Stimulated activated CD4-positive, alpha-beta T cell treated with anti-CD3 and anti-CD28 coated beads, Interleukin-2, amount 100 ng/mL, for 48 hours (primary cell): ENCODE measurements at places on chromosomes 7 and 10.

DNA sequence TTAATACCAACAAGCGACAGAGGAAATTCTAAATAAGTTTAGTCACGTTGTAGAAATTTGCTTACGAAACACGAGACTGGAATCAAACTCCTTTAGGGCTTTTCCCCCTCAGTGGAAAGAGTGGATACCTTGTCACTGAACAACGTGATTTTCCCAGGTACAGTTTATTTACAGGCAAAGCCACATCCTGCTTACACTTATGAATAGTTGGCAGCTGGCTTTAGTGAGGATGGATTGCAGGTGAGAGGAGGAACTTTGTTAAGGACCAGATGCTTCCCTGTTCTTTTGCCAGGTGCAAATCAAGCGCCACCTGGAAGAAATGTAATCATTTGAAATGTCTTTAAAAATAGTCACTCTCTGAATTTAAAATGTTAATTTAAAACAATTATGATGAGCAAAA, 282.4 kb downstream of the ADARB2 start:
- no peak for DNase-seq

- DNase-seq = no peak
Measured at GRCh38 chr7:17104419-17104818, 194.0 kb upstream of the AHR start.

GRCh38 chr10:114876602-114877300, 55.2 kb downstream of the FHIP2A start:
- DNase-seq = peak; percentile 50

GRCh38 chr10:86692023-86692514, 23.8 kb downstream of the LDB3 start:
- DNase-seq = no peak

DNA sequence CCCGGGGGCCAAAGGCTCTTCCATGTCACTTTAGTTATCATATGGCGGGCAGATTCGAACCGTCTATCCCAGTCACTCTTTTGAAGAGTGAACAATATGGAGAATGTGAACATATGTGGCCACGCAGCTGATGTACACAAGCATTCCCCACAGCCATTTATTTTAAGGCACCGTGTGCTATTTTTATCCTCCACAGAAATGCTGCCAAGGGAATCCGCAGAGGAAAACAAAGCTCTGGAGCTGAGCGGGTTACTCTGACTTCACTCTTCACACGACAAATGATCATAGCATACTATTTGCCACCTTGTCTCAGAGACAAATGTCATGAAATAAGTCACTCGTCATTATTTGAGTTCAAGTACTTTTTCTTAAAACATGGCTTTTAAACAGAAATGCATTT, 100.3 kb downstream of the CTBP2 start:
- no peak for DNase-seq

- no peak for DNase-seq
Measured at GRCh38 chr10:70478191-70479164, at the start of gene PALD1. Gene PALD1 (plus strand): TSS chr10:70478767. CDS start chr10:70525952, 47,185 bp downstream.

- no peak for DNase-seq
Measured at GRCh38 chr10:72800000-72800740, 93.4 kb upstream of the OIT3 start.

- DNase-seq = no peak
Measured at GRCh38 chr7:81244224-81244623, 325.4 kb upstream of the SEMA3C start.

GRCh38 chr7:115122388-115122787, 200.5 kb downstream of the MDFIC start:
- no peak for DNase-seq

- DNase-seq = peak; percentile 9
Measured at GRCh38 chr10:67697724-67698131, 1.7 kb upstream of the CTNNA3 start.

- no peak for DNase-seq
Measured at GRCh38 chr10:69214666-69215131, 5.4 kb upstream of the HKDC1 start.

DNA sequence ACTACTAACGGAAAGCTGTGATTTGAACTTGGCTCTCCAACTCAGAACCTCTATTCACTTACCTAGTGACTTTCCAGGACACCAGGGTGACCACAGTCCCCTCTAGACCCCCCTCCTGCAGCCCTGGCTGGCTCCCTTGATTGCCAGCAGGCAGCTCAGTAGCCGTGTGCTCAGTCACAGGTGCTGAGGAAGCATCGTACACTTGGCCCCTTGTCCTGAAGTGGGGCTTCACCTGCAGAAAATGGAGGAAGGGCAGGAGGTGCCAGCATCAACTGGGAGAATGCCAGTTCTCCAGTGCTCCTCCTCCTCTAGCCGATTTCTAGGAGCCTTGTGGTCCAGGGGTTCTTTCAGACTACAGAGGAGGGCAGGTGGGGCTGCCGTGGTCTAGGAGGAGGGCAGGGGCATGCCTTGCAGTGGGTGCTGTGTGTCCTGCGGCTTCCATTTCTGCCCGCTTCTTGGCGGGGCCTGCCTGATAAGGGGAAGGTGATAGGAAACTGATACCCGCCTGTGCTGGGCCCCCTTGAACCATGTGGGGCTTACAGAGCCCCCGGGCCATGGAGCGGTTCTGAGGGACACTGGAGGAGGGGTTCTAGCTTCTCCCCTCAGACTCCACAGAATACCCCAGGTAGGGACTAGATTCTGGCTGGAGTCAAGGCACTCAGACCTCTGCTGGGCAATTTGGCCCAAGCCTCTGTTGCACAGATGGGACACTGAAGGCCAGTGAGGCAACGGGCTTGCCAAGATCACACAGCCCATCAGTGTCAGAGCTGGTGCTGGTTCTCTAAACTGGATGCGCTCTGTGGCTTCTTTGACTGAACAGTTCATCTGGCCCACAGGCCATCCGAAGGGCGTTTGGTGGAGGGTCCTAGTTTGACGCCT, 14.0 kb downstream of the FAM241B start:
- DNase-seq = no peak

GRCh38 chr7:128112781-128113221, 81.6 kb upstream of the LRRC4 start:
- DNase-seq = no peak

GRCh38 chr10:111706331-111706730, 477.2 kb downstream of the GPAM start:
- no peak for DNase-seq

DNA sequence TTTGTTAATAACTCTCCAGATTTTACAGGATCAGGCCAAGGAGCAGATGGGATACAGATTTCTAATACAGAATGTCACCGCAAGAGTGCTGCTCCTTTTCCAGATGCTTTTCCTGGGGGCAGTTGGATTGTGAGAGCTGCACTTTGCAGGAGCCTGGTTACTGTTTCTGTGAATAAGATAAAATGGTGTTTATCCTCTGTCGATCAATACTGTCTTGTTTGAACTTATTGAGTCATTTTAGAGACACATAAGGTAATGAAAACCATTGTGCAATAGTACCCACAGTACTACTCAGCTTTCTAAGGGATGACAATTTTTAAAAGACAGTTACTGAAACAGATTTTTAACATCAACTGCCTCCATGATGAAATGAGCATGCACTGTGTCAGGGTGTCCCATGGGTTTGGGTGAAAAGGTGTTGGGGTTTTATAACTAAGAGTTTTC, 2.9 kb downstream of the A1CF start:
- no peak for DNase-seq

GRCh38 chr7:135217645-135218509, 6.6 kb upstream of the WDR91 start:
- DNase-seq = no peak

DNA sequence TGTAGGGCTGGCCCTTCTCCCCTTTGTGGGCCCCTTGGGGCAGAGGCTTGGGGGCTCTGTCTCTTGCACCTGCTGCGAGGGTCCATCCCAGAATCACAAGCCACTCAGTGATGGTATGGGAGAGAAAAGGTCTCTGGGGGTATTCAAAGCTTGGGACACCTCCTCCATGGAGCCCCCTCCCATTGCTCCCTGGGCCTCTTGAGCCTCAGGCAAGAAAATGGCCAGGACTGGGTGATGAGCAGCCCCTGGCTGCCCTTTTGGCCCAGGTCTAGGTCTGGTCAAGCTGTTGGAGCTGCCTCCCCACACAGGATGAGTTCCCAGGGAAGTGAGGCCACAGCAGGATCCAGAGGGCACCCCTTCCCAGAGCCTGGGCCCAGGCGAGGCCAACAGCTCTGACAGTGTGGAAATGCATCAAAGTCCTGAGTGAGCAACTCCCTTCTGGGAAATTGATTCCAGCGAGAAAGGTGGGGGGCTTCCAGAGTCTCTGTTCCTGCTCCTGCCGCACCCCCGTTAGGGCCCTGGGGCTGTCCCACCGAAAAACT, 3.4 kb upstream of the MYL7 start:
- no peak for DNase-seq

DNA sequence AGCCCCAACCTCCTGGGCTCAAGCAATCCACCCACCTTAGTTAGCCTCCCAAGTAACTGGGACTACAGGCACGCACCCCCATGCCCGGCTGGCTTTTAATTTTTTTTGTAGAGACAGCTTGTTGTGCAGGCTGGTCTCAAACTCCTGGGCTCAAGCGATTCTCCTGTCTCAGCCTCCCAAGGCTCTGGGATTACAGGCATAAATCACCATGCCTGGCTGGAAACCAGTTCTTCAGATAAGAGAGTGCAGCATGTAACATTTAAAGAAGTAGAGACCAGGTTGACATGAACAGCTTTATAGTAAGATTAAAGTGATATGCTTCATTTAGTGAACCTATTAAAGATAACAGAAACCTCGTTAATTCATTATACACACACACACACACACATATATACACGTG, 167.9 kb upstream of the KAT6B start:
- DNase-seq = no peak

GRCh38 chr10:127132451-127132850, 63.9 kb downstream of the INSYN2A start:
- no peak for DNase-seq

DNA sequence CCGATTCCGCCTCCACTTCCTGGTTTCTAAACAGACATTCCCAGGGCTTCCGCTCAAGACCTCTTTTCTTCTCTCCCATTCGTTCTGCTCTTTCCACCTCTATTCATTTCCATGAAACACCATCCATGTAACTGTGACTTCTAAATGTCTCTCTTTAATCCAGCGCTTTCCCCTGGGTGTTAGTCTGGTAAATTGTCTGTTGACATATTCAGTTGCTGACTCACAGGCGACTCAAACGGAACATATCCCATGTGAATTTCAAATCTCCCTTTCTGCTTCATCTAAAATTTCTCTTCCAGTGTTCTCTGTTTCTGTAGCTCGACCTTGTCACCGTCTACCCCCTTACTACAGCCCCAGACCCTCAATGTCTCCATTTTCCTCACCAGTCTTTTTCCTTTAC, 119.1 kb downstream of the PFKFB3 start:
- DNase-seq = no peak

DNA sequence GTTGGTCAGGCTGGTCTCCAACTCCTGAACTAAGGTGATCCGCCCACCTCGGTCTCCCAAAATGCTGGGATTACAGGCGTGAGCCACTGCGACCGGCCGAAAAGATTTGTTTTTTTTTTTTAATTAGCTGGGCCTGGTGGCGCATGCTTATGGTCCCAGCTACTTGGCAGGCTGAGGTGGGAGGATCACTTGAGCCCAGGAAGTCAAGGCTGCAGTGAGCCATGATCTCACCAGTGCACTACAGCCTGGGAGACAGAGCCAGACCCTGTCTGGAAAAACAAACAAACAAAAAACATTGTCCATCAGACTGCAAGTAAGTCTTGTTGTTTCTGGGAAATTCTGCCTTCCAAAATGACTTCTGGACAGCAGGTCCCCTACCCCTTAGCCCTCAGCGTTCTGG, 16.3 kb upstream of the ZNF212 start:
- no peak for DNase-seq

DNA sequence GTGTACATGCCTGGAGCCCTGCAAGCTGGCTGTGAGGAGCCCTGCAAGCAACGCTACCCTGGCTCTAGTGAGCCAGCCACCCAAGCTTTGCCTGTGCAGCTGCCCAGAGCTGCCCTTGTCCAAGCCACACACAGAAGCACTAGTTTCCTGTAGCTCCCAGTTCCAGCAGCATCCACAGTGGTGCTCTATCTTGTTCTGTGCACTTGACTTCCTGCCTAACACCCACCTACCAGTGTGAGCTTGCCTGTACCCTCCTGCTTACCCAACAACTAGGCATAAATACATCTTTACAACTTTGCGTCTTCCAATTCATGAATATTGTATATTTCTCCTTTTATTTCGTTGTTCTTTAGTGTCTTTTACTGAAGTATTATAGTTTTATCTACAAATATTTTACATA, 32.2 kb upstream of the ZNF518A start:
- no peak for DNase-seq

DNA sequence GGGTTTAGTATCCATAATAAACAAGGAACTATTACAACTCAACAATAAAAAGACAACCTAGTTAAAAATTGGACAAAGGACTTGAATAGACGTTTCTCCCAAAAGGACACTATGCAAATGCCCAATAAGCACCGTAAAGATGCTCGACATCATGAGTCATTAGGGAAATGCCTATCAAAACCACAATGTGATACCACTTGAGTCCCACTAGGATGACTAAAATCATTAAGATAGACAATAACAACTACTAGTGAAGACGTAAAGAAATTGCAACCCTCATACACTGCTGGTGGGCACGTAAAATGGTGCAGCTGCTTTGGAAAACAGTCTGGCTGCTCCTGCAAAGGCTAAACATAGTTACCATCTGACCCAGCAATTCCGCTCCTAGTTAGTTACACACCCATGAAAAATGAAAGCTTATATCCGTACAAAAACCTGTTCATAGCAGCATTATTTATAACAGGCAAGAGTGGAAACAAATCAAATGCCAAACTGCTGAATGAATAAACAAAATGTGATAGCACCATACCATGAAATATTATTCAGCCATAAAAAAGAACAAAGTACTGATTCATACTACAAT, 17.3 kb downstream of the CCDC3 start:
- no peak for DNase-seq
